ENCODE measurements at places on chromosomes 13 and 19.
A peak's percentile ranks its signal among the peaks of the same experiment; 100 is the strongest.

- DNase-seq, result no peak
These were observed 8.0 kb upstream of the FUT2 start for GRCh38 chr19:48687776-48688175.

DNA sequence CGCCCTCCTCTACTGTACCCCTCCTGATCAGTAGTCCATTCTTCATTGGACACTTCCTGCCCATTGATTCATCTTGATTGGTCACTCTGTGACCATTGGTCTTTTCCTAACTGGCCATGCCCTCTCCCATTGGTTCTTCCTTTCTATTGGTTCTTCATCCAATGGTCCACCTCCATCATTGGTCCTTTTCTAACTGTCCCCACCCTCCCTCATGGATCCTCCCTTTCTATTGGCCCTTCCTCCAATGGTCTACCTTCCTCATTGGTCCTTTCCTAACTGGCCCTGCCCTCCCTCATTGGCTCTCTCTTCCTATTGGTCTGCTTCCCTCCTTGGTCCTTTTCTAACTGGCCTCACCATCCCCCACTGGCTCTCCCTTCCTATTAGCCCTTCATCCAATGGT, 7.1 kb downstream of the KLK6 start:
- DNase-seq, result no peak

DNA sequence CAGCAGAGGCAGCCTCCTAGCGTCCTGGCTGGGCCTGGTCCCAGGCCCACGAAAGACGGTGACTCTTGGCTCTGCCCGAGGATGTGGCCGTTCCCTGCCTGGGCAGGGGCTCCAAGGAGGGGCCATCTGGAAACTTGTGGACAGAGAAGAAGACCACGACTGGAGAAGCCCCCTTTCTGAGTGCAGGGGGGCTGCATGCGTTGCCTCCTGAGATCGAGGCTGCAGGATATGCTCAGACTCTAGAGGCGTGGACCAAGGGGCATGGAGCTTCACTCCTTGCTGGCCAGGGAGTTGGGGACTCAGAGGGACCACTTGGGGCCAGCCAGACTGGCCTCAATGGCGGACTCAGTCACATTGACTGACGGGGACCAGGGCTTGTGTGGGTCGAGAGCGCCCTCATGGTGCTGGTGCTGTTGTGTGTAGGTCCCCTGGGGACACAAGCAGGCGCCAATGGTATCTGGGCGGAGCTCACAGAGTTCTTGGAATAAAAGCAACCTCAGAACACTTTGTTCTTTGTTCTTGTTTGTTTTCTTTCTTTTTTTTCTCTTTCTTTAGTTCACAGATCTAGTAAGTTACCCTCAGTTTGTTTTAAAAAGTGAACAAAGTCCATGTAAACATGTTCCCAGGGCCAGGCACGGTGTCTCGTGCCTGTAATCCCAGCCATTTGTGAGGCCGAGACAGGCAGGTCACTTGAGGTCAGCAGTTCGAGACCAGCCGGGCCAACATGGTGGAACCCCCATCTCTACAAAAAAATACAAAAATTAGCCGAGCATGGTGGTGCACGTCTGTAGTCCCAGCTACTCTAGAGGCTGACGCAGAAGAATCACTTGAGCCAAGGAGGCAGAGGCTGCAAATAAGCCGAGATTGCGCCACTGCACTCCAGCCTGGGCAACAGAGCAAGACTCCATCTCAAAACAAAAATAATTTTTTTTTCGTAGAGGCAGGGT, 10.2 kb downstream of the ANGPTL4 start:
- no peak for DNase-seq

DNA sequence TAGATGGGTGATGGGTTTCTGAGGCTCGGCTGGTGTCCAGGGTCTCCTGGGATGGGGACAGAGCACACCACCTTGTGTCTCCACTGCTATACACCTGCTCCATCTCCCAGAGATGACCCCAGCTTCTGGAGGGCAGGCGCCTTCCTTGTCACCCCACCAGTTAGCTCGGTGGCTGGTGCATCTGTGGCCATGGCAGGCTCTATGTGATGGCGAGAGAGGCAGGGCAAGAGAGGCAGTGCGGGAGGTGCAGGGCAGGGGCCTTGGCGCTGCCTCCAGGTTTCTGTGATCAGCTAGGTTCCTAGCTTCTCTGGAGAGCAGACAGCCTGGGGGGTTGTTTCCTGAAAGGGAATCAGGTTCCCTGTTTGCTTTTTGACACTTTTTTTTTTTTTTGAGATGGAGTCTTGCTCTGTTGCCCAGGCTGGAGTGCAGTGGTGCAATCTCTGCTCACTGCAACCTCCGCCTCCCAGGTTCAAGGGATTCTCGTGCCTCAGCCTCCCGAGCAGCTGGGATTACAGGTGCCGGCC, 69.0 kb upstream of the ZNF536 start:
- DNase-seq, result no peak

GRCh38 chr19:58128041-58128685, 22.4 kb downstream of the ZNF329 start:
- no peak for DNase-seq

- no peak for DNase-seq
These were observed 117.3 kb downstream of the RAB20 start for GRCh38 chr13:110444226-110444653.

GRCh38 chr19:48351341-48351752, 12.4 kb downstream of the TMEM143 start:
- peak; percentile 79 for DNase-seq

GRCh38 chr19:53977429-53977990, 13.9 kb upstream of the CACNG6 start:
- peak; percentile 63 for DNase-seq

DNA sequence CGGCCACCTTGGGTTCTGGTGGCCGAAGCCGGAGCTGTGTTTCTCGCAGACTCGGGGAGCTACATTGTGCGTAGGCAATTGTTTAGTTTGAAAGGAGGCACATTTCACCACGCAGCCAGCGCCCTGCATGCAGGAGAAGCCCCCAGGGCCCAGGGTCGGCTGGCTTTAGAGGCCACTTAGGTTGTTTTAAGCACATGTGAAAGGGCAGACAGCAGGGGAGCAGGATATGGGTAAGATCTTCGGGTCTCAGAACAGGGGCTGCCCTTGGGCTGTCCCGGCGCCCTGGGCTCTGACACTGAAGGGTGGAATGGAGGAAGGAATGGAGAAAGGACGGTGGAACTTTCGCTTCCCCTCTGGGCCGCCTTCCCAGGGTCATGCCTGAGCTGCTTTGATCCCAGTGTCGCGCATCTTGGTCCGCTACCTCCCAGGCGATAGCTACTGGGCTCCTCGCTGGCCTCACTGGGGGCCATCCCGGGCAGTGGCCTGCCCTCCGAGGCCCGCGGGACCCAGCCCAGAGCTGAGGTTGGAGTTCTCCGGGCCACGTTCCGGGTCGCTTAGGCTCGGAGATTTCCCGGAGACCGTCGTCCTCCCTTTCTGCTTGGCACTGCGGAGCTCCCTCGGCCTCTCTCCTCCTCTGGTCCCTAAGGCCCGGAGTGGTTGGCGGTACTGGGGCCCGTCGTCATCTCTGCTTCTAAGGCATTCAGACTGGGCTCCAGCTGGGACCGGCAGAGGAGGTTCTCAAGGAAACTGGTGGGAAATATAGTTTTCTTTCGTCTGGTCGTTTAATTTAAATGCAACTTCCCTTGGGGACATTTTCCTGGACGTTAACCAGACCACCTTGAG, 4.3 kb upstream of the POU4F1 start:
- DNase-seq, result no peak

DNA sequence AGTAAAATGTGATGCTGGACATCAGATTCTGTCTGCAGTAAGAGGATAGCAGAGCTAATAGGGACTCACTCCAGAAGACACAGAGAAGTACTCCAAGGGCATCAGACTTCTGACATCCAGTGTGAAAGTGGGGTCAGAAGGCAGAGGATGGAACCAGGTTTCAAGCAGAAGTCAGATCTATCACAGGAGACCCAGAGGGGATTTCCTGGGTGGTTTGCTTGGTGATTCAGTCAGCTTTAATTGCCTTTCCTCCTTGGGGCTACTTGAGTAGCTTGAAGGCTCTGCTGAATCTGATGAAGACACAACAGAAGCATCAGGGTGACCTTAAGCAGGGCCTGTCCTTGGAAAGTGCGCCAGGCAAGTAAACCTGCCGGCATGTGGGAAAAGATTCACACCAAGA, 300.6 kb downstream of the COG6 start:
- no peak for DNase-seq

- peak; percentile 26 for DNase-seq
These were observed 24.2 kb downstream of the CEBPG start for GRCh38 chr19:33397536-33398360.

GRCh38 chr13:80083853-80084676, 256.9 kb downstream of the SPRY2 start:
- no peak for DNase-seq

- DNase-seq, result no peak
These were observed 27.4 kb downstream of the CD177 start for GRCh38 chr19:43380771-43381386.

GRCh38 chr19:16420781-16421386, 50.9 kb downstream of the EPS15L1 start:
- peak; percentile 85 for DNase-seq

DNA sequence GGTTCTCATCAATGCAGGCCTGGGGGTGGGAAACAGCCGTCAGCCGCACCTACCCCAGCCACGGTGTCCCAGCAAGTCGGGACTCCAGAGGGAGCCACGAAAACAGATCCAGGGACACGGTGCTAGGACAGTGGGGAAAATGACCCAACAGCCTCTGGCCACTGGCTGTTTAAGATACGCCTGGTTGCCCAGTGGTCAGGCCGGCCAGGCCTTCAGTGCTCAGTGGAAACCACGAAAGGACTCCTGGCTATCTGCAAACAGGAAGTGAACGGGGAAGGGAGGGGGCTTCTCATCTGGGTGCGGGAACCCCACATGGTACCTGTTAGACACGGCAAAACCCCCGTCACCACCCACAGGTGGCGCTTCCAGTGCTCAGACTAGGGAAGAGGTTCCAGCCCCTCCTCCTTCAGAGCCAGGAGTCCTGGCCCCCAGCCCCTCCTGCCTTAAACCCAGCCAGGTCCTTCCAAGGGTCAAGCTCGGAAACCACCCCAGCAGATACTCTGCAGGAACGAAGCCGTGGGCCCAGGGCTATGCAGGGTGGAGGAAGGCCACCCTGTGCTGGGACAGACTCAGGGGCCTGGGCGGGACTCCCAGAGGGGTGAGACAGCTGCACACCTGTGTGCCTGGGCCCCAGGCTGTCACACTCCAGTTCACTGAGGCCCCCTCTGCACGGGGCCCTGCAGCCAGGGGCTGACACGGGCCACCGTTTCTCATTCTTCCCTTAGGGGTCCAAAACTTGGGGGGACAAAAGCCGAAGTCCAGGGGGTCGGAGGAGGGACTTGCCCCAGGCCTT, 4.5 kb downstream of the PPP1R12C start:
- no peak for DNase-seq

GRCh38 chr13:106821979-106822378, 254.0 kb upstream of the ARGLU1 start:
- DNase-seq, result no peak

DNA sequence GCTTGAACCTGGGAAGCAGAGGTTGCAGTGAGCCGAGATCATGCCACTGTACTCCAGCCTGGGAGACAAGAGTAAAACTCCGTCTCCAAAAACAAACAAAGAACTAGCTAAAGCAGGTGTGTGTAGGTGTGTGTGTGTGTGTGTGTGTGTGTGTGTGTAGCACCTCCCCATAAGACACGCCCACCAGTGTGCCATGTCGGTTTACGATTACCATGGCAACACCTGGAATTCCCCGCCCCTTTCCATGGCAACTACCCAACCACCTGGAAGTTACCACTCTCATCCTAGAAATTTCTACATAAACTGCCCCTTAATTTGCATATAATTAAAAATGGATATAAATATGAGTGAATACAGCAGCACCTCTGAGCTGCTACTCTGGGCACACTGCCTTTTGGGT, 80.9 kb upstream of the ADGRE5 start:
- DNase-seq, result no peak

DNA sequence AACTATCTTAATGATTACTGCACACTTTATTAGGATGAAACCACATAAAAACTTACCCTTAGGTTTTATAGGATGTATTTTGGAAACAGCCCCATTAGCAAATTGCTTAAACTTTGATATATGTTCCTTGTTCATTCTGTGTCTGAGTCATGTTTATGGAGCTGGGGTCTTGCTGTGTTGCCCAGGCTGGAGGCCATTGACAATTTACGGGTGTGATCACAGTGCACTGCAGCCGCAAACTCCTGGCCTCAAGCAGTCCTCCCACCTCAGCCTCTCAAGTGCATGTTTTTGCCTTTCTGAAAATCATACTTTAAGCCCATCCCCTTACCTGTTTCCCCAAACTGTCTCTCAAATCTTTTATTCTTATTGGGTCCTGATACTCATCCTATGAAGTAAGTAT, 5.2 kb upstream of the CHAMP1 start:
- no peak for DNase-seq

GRCh38 chr19:41294393-41294792, 15.6 kb upstream of the CCDC97 start:
- DNase-seq, result no peak

- DNase-seq, result no peak
These were observed 257.8 kb downstream of the FOXO1 start for GRCh38 chr13:40408602-40409001.
